ENCODE measurements at places on chromosomes 7 and 10. TPM values are rescaled to one million over a fixed set of nuclear protein-coding genes. Genes with fewer than 3 reads are reported as not detected.
A peak's percentile ranks its signal among the peaks of the same experiment; 100 is the strongest.

The MMD2 gene
- total RNA-seq = not detected

- no peak for DNase-seq
These were observed 106.7 kb downstream of the NKX6-2 start for GRCh38 chr10:132679217-132679595.

GRCh38 chr7:80957226-80957777 lies 38.5 kb upstream of the SEMA3C start:
- DNase-seq = no peak

The OGDHL gene
- not detected for total RNA-seq

DNA sequence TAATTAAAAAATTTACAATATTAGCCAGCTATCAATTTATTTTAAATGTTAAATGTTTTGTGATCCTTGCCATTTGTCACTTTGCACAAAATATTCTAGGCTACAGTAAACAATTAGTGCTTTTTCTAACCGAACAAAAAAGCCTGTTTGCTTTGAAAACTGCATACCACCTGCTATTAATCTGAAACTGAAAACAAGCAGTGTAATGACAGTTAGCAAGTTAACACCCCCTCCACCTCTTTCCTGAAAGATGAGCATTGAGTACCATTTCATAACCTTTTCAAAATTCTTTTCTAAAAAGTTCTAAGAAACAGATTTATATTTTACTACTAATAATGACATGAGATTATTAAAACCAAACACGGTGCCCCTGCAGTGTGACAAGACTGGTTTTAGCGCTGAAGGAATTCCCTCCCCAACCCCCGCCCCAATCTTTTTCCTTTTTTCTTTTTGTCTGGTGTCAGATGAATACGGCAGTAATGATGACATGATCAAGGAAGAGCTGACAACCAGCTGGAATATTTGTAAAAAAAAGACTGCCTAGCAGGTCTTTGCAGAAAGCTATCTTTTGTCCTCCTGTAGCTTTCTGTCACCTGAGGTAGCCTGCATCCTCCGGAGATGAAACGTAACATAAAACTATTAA lies 175.6 kb downstream of the CHCHD3 start:
- no peak for DNase-seq

The PON3 gene
- total RNA-seq = 0.64 TPM

GRCh38 chr7:121081327-121081936 lies 92.9 kb downstream of the CPED1 start:
- peak; percentile 70 for DNase-seq

- peak; percentile 92 for DNase-seq
These were observed 52.2 kb downstream of the CPEB3 start for GRCh38 chr10:92238586-92239098.

DNA sequence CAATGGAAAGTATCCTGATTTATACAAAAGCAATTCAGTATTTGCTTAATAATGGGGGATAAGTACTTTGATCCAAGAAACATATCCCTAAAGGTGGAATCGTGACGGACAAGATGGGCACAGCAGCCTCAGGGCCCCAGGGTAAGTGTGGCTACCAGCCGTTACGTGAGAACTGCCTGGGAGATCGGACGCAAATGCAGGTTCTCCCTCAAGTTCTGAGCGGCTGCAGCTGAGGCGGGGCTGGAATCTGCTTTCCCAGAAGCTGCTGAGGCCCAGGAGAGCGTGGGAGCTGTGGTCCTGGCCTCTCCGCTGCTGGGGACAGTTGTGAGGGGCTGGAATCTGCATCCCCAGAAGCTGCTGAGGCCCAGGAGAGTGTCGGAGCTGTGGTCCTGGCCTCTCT lies 13.5 kb downstream of the FOXL3 start:
- DNase-seq = no peak

The EIF5AL1 gene
- 0.26 TPM for total RNA-seq

The DCLRE1A gene
- total RNA-seq = 6.8 TPM

The CYP2C8 gene
- total RNA-seq = not detected

The STMP1 gene
- total RNA-seq = 7.4 TPM

- DNase-seq = no peak
These were observed 60.4 kb downstream of the FAM53B start for GRCh38 chr10:124683814-124684213.

The LHPP gene
- 14.0 TPM for total RNA-seq

The NUPR2 gene
- total RNA-seq = not detected

GRCh38 chr10:84388148-84388547 lies 59.8 kb downstream of the CCSER2 start:
- no peak for DNase-seq

DNA sequence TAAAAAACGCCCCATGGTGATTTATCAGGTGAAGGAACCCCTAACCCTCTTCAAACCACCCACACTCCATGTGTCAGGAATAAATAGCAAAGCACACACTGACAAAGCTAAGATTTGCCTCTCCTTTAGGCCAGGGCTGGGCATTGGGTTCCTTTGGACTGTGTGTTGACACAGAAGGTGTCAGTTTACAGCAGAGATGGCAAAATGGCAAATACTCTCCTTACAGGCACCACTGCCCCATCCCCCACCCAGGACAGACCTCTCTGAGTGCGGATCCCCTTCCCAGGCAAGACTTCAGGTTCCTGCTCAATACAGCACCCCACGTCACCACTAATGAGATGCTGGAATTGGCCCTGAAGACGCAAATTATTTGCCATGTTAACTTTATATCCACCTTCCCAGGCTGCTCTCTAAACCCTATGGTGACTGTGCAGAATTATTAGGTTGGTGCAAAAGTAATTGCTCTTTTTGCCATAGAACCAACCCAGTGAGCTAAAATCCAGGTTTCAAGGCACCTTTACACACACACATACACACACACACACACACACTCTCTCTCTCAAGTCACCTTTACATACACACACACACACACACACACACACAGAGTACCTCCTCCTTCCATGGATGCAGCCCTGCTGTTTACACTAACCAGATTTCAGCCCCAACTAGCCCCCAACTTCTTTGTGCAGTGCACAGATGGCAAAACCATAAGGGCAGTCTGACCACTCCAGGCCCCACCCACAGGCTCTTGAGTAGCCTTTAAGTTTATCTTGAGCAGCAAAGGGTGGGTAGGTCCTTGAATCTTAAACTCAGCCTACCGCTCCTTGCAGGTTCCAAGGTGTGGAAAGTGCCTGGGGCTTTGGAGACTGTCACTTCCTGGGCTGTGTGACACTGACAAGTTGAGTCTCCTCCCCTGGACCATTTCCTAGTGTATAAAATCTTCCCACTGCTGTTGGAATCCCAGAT lies 4.0 kb upstream of the ZCCHC24 start:
- no peak for DNase-seq

DNA sequence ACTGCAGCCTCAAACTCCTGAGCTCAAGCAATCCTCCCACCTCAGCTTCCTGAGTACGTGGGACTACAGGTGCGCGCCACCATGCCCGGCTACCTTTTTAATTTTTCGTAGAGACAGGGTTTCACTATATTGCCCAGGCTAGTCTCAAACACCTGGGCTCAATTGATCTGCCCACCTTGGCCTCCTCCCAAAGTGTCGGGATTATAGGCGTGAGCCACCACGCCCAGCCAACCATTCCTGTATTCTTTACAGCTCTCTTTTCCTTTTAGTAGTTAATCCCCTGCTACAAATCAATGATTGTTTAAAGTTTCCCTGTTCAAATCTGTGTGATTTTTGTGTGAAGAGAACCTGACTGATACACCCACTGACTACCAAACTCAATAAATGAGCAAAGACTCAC lies 75.4 kb upstream of the SVIL start:
- DNase-seq = no peak

The GTF2IRD1 gene
- total RNA-seq = 23.7 TPM

The CHST12 gene
- total RNA-seq = 0.51 TPM

The INMT gene
- 0.13 TPM for total RNA-seq

The APBB1IP gene
- total RNA-seq = not detected

GRCh38 chr10:10513067-10513466 lies 504.6 kb upstream of the CELF2 start:
- no peak for DNase-seq

DNA sequence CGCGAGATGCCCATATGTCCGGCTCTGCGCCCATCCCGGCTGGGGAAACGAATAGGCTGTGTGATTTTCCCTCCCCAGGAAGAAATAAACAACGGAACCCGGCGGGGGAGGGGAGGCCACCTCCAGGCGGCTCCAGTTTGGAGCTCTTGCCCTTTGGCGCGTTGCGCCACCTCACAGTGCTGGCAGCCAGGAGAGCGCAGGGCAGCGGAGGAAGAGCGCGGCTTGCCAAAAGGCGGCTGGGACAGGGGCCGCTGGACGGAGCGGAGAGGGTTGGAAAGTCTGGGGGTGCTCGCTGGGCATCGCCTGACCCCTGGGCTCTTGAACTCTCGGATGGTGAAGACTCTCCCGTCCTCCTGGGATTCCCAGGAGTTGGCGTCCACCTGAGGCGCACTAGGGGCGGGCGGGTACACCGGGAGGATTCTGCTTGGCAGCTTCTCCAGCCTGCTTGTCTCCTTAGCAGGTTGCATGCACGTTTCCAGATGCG lies 5.3 kb upstream of the NEUROG3 start:
- no peak for DNase-seq

The TRIM74 gene
- total RNA-seq = 0.13 TPM

The WNT8B gene
- not detected for total RNA-seq

DNA sequence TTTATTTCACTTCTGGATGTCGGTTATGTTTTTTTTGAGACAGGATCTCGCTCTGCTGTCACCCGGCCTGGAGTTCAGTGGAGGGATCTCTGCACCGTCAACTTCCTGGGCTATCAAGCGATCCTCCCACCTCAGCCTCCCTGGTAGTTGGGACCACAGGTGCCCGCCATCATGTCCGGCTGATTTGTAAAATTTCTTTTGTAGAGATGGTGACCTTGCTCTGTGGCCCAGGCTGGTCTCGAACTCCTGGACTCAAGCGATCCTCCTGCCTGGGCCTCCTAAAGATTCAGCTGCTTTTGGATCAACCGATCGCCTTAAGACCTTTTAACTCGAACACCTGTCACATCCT lies 606 bp upstream of the RABGEF1 start:
- no peak for DNase-seq

GRCh38 chr10:53115660-53116059 lies 343.1 kb upstream of the MBL2 start:
- DNase-seq = no peak

GRCh38 chr10:70426823-70427222 lies 14.7 kb downstream of the NODAL start:
- DNase-seq = no peak

DNA sequence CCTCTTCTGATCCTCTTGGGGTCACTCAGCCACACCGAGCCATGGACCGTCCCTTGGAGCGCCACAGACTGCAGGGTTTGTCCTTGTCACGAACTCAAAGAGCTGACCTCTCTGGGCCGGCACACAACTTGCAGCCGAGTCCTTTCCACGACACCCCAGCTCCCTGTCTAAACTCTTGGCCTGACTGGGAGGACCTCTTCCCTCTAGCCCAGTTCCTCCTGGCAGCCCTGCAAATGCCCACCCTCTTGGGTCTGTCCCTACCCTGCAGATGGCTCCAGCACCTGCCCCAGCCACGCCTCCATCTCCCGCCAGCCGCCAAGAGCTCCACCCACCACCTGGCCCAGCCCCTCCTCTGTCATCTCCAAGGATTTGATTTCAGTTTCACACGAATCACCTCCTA lies 339.2 kb downstream of the DNAJB6 start:
- no peak for DNase-seq

DNA sequence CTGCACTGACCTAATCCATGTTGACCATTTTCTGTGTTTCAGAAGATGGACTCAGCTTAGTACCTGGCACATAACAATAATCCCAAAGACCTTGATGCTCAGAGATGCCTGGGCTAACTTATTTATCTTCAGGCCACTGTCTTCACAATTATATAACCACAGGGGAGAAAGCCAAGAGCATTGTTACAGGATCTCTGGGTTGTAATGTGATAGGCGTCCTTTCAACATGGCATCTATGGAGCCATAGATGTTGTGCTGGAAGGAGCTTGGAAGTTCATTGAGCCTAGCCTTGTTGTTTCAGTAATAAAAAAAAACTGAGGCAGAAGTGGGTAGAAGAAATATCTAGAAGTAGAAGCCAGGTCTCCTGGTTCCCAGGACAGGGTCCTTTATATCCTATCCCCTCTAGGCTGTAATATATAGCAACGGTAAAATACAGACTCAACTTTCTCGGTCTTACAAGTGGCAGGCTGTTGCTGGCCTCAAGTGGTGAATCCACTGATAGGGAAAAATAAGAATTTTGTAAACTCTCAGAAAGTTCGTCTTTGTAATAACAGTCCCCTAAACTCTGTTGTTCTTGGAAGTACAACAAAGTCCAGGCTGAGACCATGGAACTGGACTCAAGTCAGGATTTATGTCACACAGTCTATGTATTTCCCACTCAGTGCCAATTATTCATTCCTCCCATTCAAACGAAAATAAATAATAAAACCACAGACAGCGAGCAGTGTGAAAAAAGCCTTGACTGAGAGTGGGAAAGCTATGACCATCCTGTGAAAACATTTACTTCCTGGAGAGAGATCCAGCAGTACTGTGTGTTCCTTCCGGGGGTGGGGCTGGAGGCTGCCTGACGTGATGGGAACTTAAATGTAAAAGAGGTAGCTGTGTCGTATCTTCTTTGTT lies 277.6 kb downstream of the REEP3 start:
- DNase-seq = peak; percentile 89

The ARHGAP22 gene
- 9.0 TPM for total RNA-seq

DNA sequence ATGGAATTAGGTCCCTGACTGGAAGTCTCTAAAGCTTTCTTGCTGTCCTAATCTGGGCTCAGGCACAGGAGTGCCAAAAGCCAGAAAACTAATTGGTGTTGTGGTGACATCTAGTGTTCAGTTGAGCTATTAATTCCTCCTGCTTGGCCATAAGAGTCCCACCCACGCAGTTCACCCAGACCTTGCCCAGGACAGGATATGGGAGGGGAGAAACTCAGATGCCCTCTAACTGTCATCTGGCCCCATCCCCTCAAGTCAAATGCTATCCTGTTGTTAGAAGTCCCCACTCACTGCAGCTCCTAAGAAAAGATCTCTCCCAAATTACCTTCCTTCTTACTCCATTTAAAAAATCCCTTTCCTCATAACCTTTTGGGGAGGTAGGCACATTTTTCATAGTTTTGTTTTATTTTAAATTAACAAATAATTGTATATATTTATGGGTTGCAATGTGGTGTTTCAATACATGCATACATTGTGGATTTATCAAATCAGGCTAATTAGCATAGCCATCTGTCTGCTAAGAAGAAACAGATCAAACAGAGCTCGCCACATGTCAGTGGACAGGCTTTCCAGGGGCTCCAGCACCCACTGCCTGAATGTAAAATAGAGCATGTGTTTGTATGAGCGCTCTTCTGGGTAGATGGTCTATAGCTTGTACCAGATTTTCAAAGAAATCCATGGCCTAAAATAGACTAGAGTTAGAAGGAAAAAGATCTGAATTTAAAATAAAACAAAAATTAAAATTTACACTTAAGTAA lies 84.0 kb downstream of the GSAP start:
- DNase-seq = peak; percentile 89

DNA sequence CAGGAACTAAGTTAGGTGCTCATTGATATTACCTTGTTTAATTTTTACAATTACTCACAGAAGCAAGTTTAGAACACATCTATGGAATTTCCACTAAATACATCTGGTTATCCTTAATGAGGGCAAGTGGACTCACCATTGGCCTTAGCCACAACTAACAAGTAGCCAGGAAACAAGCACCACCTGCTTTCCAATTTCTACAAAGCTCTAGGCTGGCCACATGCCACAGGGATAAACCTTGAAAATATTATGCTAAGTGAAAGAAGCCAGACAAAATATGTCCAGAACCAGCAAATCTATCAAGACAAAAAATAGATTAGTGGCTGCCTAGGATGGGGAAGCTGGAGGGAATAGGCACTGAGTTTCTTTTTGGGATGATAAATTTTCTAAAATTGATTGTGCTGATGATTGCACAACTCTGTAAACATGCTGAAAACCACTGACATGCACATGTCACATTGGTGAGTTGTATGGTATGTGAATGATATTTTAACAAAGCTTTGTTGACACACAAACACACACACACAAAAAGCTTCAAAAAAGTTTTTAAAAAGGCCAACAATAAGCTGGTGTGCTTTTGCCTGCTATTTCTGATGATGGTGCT lies 179.4 kb downstream of the CPEB3 start:
- DNase-seq = no peak

Measured in bronchial epithelial cell (primary cell).